Astrocyte of the spinal cord (primary cell): ENCODE measurements at places on chromosomes 2 and 18.

- peak; percentile 76 for DNase-seq
Observed at GRCh38 chr2:181354626-181355025, 102.6 kb upstream of the ITGA4 start.

DNA sequence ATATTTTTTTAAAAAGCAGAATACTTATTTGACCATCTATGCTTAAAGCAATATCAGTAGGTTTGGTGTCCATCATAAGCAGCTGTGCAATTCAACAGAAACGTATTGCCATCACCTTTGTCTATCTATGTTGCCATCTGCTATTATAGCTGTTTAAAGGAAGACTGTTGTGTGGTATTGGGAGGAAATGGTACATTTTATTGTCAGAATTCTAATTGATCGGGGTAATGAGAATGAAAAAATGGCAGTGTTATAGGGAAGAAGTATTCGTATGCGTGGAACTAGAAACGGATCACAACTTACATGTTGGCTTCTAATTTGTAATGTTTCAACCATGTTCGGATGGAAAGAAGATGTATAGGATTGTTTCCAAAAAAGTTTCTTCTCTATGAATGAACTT is 90.3 kb upstream of the RANBP2 start:
- no peak for DNase-seq

- no peak for DNase-seq
Observed at GRCh38 chr2:137020452-137021196, 255.3 kb downstream of the THSD7B start.

- no peak for DNase-seq
Observed at GRCh38 chr2:72782520-72782919, 43.3 kb downstream of the EXOC6B start.

- no peak for DNase-seq
Observed at GRCh38 chr2:240467659-240468302, 32.3 kb downstream of the GPC1 start.

DNA sequence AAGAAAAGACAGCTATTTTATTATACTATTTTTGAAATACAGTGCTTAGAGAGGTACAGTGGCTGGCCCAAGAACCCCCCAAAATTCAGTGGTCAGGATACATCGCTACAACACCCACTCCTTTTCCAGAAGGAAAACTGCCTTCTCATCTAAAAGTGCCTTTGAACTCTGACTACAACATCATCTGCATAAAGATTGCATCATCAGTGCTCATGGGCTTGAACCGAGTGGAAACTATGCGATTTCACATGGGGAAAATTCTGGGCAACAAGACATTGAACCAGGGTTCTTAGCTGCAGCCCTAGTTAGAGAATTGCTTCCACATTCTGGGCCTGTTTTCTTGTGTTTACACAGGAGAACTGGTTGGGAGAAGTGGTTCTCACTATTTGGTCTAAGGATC is 294.6 kb upstream of the SLC14A2 start:
- DNase-seq, result peak; percentile 10

DNA sequence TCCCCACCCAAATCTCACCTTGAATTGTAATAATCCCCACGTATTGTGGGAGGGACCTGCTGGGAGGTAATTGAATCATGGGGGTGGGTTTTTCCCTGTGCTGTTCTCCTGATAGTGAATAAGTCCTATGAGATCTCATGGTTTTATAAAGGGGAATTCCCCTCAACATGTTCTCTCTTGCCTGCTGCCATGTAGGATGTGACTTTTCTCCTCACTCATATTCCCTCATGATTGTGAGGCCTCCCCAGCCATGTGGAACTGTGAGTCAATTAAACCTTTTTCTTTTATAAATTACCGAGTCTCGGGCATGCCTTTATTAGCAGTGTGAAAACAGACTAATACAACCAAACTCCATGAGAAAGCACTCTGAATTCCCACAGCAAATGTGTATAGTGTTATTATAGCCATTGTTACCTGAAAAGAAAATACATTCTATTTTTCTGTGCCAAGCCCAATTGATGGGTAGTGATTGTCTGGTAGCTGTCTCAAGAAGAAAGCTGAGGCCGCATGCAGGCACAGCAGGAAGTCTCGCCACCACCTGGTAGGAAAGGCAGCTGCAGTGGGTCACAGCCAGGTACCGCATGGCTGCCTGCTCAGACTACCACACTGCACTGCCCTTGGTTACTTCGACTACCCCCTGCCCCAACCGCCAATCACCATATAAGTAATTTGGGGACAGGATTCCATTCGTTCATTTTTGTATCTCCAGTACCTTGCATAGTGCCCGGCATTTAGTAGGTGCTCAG is 10.3 kb upstream of the ZBTB7C start:
- DNase-seq, result no peak

DNA sequence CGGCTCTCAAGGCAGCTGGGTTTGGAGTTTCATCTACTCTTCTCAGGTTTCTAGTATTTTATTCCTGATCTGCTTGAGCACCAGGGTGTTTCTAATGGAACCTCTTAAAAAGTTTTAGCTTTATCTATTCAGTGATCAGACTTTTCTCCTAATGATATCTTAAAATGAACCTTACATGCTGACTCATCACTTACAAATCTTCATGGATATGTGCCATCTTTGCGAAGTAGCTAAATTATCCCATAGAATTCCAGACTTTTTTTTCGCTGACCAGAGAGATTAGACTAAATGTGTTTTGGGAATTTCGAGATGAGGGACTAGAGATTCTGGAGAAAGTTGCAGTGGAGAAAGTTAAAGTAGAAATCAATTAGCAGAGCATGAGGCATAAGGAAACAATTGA is 401.0 kb downstream of the GRB14 start:
- DNase-seq, result no peak

DNA sequence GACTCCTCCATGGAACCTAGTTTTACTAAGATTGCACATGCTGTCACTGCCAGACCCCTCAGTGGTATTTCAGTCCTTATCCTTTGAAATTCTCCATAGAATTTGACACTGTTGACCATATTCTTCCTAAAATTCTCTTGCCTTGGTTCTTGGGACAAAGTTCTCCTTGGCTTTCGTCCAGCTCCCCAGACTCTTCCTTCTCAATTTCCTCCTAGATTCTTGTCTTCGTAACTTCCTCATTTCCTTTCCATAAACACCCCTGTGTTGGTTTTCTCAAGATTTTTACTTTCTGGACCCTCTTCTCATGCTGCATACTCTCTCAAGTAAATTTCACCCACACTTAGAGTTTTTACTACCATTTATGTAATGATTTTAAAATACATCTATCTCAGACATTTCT is 96.6 kb upstream of the TWSG1 start:
- no peak for DNase-seq

DNA sequence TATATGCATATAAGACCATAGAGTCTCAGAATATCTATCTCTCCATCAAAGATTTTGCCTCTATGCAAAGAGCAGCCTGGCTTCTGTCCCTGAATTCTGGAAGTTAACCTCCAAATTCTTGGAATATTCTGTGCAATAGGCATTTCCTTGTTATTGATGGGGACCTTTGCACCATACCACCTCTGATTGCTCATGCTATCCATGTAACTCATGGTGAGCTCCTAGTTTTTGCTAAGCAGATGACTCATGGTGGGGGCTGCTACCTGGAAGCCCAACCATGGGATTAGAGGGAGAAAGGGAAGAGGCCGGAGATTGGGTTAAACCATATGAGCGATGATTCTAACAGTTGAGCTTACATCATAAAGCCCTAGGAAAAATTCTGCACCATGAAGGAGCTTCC is 310.2 kb upstream of the FIGN start:
- DNase-seq, result no peak

- DNase-seq, result no peak
Observed at GRCh38 chr2:215722986-215723630, 287.2 kb upstream of the FN1 start.

DNA sequence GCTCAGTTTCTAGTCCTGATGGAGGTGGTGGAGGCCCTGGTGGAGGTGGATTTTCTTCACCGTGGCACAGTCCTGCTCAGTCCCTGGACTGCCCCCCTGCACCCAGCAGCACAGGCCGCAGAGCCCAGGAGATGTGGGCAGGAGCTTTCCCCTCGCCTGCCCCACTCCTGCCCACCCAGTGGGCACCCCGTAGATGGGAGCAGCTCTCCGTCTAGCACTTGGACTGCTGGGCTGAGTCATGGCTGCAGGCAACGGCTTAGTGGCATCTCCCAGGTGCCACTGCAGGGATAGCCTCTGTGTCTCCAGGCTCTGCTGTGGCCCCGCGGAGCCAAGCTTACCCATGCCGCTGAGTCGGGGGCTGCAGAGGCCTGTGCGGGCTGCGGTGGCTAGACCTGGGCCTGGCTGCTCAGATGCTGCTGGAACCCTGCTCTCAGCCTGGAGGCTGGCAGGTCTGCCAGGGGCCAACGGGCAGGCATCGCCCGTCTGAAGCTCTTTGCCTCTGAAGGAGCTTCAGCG is 92.3 kb upstream of the CTDP1 start:
- DNase-seq, result no peak

DNA sequence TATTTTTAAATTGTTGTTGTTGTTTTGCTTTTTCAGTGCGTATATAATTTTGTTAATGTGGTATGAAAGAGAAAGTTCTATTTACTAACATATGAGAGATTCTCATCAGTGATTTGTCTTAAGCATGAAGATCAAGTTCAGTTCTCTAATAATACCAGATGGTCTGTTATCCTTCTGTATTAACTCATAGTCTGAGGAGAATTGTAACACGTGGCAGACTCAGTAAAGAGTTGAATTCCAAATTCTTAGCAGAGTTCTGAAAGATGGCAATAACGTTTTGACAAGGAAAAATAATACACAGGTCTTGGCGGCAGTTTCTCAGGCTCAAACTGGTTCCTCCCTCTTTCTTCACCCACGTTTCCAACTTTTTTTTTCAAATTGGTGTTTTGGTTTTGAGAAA is 17.2 kb upstream of the COL3A1 start:
- no peak for DNase-seq
